ENCODE measurements at places on chromosomes 13 and 19.
A peak's percentile ranks its signal among the peaks of the same experiment; 100 is the strongest.

DNA sequence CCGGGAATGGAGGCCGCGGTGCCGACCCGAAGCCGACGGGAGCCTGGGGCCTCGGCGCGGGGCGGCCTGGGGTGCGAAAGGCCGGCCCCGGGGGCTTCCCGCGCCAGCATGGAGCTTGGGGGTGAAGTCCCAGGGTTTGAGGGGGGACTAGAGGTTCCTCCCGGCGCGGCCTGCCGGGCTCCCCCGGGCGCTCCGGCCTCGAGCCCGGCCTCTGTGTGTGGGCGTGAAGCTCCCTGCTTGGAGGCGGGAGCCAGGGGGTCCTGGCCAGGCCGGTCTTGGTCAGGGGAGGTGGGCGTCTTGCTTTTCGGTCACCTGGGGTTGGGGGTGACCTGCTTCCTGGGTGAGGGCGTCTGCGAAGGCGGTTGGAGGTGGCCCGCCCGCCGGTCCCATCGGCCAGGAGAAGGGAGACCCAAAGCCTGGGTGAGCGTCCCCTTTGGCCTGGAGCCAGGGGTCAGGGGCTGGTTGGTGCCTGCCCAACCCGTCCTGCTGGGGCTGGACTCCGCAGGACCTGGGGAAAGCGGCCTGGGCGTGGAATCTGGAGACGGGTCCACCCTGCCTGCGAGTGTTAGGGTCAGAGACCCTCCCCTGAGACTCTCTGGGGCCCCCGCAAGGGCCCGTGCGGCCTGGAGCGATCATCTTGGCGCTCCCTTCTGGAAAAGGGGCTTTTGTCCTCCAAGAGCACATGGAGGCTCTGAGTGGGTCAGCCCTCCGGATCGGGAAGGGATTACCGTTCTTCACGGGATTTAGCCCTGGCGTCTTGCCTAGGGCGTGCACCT lies 535 bp downstream of the BSG start:
- no peak for DNase-seq

DNA sequence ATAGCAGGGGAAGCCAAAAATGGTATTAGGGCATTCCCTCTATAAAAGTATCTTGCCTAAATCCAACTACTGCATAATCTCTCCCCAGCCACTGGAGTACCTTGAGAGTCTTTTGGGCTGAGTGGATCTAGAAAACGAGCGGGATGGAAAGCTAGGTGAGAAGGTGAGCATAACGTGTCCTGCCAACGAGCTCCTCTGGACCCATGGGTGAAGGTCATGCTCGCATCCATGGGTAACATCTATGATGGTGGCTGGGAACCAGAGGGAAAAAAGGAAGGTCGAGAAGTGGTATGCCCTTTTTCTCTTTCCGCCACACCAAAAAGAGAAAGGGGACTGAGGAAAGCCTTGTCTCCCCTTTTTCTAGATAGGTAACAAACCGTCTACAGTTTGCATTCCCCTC lies 63.0 kb downstream of the ZNF208 start:
- DNase-seq = no peak

GRCh38 chr19:49272204-49272603 lies 52.8 kb downstream of the SLC6A16 start:
- DNase-seq = peak; percentile 35

DNA sequence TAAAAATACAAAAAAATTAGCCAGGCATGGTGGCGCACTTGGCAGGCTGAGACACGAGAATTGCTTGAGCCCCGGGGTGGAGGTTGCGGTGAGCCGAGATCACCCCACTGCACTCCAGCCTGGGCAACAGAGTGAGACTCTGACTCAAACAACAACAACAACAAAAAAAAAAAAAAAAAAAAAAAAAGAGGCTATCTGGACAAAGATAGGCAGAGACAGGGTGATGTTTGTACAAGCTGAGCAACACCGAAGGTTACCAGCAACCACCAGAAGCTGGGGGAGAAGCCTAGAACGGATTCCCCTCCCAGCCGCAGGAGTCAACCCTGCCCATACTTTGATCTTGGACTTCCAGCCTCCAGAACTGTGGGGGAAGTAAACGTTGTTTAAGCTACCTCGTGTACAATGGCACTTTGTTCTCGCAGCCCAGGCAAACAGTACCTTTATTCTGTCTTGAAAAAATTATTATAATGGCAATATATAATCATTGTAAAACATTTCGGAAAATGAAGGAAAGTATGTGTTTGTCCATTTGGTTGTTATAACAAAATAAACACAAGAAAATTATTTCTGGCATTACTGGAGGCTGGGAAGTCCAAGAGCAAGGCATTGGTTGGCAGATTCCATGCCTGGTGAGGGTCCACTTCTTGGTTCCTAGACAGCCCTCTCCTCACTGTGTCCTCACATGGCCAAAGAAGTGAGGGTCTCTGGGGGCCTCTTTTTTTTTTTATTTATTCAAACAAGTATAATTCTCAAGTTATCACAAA lies 39.8 kb upstream of the LATS2 start:
- DNase-seq = no peak

DNA sequence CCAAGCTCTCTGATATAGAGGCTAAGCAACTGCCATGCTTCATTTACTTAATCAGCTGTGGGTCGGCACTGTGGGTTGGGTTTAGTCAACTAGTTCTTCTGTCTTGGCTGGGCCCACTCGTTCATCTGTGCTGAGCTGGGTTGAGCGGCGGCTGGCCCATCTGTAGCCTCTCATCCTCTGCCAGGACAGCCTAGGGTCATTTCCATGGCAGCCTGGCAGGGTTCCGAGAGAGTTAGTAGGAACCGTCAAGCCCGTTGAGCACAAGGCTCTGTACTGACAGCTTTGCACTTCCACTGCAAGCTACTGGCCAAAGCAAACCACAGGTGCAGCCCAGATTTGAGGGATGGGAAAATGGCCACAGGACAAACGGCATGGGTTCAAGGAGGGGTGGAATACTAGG lies 6.6 kb upstream of the ZNF835 start:
- no peak for DNase-seq

GRCh38 chr19:18173054-18173571 lies 500 bp upstream of the IFI30 start:
- DNase-seq = no peak

GRCh38 chr13:31267126-31267784 lies 67.5 kb downstream of the B3GLCT start:
- DNase-seq = no peak

DNA sequence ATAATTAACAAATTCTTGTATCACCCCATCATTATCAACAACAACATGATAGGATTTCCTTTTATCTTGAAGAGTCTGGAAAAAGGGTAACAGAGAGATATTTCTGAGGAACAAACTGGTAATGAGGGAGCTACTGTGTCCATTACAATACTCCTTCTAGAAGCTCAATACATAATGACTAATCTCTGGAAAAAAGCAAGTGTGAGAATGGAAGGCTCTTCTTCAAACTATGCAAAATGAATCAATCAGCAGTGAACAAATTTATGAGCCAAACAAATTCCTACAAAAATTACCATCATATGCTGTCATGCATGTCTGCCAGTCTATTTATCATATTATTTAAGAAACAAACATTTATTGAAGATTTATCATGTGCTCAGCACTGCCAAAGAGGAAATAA lies 30.0 kb upstream of the USPL1 start:
- no peak for DNase-seq

GRCh38 chr13:106098778-106099177 lies 436.7 kb downstream of the EFNB2 start:
- DNase-seq = no peak

GRCh38 chr13:22009500-22009899 lies 338.6 kb downstream of the FGF9 start:
- no peak for DNase-seq

- DNase-seq = no peak
Measured at GRCh38 chr13:45885194-45885593, 33.6 kb upstream of the SIAH3 start.

DNA sequence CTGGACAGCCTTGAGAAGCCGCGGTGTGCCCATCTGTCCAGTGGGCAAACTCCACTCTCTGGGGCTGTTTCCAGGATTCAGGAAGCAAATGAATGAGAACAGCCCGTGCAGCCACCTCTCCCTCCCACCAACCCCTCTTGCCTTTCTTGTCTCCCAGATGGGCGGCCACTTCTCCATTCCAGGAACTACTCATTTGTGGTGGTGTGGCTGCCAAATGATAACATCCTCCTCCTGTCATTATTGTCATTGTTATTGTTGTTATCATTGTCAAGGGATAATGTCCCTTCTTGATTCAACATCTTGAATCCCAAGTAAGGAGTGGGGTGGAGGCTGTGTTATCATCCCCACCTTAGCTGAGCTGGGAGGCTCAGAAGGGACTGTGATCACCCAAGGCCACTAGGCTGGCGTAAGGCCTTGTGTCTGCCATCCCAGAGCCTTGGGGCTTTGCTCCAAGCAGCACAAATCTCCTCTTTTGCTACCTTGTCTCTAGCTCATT lies 1.6 kb downstream of the DNM2 start:
- DNase-seq = no peak

DNA sequence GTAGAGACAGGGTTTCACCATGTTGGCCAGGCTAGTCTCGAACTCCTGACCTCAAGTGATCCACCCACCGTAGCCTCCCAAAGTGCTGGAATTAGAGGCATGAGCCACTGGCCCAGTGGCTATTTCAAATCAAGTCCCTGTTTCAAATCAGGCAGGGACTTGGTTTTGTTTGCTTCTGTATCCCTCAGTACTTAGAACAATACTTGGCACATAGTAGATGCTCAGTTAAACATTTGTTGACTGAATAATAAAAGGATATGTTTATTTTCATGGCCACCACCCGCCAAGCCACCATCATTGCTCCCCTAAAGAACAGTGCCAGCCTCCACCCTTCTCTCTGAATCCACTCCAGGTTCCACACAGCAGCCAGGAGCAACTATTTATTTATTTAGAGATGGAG lies 4.2 kb downstream of the RPS28 start:
- no peak for DNase-seq

DNA sequence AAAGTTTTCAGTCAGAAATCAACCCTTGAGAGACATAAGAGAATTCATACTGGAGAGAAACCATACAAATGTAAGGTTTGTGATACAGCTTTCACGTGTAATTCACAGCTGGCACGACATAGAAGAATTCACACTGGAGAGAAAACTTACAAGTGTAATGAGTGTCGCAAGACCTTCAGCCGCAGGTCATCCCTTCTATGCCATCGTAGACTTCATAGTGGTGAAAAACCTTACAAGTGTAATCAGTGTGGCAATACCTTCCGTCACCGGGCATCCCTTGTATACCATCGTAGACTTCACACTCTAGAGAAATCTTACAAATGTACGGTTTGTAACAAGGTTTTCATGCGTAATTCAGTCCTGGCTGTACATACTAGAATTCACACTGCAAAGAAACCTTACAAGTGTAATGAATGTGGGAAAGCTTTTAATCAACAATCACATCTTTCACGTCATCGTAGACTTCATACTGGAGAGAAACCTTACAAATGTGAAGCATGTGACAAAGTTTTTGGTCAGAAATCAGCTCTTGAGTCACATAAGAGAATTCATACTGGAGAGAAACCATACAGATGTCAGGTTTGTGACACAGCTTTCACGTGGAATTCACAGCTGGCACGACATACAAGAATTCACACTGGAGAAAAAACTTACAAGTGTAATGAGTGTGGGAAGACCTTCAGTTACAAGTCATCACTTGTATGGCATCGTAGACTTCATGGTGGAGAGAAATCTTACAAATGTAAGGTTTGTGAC lies 15.7 kb upstream of the ZNF701 start:
- DNase-seq = no peak

GRCh38 chr13:48715977-48716376 lies 62.2 kb downstream of the CYSLTR2 start:
- DNase-seq = no peak

- no peak for DNase-seq
Measured at GRCh38 chr13:65926750-65927171, 1303.4 kb downstream of the PCDH9 start.

DNA sequence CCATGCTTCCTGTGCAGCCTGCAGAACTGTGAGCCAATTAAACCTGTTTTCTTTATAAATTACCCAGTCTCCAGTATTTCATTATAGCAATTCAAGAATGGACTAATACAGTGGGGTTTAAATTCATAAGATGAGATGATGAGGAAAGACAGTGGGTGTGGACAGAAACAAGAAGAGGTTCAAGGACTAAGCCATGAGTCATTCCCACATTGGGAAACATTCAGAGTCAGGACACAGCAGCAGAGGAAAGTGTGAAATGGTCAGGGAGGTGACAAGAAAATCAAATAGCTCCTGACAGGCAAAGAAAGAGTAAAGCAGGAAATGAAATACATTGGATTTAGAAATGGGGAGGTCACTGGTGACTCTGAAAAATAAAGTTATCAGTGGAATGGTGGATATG lies 9.1 kb downstream of the ZNF841 start:
- DNase-seq = no peak
